ENCODE measurements at places on chromosomes 3 and 15.

- DNase-seq = no peak
These were observed 40.8 kb upstream of the FILIP1L start for GRCh38 chr3:100155128-100155527.

GRCh38 chr15:56064152-56064551 is 70.7 kb upstream of the NEDD4 start:
- DNase-seq = no peak

DNA sequence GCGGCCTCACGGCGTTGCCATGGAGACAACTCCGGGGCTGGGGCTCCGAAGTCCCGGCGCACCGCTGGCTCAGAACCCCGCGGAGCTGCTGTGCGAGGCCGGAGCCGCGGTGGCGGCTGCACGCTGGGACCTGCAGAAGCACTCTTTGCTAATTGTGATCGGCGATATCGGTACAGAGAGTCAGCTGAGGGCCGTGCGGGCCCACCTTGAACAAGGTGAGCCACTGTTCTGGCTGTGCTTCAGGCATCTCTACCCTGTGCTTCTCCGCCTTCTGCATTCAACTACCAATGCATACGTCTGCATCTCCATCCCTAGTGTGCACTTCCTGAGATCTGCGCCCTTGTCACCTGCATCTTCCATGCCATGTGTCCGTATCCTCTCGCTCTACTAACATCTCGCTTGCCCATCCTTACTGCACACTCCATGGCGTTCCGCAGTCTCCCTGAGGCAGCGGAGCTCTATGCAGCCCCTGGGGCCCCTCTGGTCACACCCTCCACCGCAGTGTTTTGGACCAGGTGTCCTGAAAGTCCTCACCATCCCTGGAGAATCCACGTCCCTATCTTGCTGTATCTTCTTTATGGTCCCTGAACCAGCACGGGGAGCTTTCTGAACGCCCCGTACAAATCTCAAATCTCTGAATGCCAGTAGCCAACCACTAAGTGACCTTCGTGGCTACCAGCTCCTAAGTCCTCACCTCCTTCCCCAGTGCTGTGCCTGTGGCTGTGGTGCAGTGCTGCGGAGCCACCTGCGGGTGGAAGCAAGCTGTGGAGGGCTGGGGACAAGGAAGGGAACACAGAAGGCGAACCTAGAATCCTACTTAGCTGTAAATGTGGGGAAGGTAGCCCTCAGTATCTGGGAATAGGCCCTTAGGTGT is 6.2 kb upstream of the MAP1A start:
- peak; percentile 67 for DNase-seq

DNA sequence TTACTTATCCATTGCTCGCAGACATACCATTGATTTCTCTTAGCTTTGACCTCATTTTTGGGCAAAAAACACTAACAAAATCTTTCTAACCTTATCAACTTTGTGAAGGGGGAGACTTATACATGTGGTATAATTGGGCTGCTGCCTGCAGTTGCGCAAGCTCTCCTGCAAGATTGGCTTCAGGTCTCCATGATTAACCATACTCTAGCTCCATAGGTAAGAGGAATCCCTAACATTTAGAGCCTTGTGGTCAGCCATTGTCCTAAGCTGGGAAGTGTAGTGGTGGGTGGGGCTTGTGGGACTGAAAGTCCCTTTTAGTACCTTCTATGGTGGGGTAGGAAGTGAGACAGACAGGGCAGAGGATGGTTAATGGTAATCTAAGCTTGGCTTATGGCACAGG is 179.6 kb upstream of the THRB start:
- DNase-seq = no peak

GRCh38 chr3:187197335-187197649 is at the start of gene RTP1:
Gene RTP1, plus strand, starts transcription at chr3:187197486. Its CDS starts 30 bp downstream, at chr3:187197516.
- peak; percentile 13 for DNase-seq

- DNase-seq = no peak
These were observed 219.9 kb downstream of the GAP43 start for GRCh38 chr3:115843206-115843605.

GRCh38 chr3:158711886-158712285 is 20.4 kb downstream of the RARRES1 start:
- no peak for DNase-seq

GRCh38 chr3:159128628-159129027 is 326.8 kb downstream of the MFSD1 start:
- DNase-seq = no peak

- DNase-seq = no peak
These were observed 39.0 kb downstream of the CCDC32 start for GRCh38 chr15:40525855-40526254.

DNA sequence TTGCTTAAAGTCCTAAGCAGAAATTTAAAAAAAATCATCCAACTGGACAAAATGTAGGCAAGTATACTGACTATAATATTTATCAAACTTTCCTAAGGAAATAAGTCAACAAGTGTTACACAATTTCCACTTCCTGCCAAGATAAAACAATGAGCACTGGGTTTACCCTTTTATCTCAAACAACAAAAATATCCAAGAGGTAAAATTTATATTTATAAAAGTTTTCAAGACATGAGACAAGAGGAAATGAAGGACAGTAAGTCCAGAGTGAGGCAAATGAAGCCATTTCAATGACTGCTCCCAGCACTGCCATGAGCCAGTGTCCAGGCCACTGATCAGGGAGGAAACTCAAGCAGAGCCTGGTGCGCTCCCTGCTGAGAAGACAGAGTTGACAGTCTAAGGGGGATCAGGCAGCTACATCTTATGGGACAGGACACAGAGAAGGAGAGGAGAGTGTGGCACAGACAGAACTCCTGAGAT is 439.4 kb downstream of the RAP2B start:
- no peak for DNase-seq

DNA sequence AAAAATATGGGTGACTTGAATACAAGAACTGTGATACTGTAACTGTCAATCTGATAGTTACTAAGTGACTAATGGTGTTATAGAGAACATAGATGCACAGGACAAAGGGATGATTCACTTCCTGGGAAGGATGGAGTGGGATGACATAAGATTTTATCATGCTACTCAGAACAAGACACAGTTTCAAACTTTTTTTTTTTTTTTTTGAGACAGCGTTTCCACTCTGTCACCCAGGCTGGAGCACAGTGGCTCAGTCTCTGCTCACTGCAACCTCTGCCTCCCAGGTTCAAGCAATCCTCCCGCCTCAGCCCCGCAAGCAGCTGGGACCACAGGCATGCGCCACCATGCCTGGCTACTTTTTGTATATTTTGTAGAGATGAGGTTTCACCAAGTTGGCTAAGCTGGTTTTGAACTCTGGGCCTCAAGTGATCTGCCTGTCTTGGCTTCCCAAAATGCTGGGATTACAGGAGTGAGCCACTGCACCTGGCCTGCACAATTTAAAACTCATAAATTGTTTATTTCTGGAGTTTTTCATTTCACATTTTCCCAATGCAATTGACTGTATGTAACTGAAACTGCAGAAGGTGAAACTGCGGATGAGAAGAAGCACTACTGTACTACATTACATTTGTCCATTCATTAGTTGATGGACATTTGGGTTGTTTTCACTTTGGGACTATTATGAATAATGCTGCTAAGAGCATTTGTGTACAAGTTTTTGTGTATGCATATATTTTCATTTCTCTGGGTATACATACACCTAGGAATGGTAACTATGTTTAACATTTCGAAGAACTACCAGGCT is 40.6 kb downstream of the ADIPOQ start:
- DNase-seq = no peak

DNA sequence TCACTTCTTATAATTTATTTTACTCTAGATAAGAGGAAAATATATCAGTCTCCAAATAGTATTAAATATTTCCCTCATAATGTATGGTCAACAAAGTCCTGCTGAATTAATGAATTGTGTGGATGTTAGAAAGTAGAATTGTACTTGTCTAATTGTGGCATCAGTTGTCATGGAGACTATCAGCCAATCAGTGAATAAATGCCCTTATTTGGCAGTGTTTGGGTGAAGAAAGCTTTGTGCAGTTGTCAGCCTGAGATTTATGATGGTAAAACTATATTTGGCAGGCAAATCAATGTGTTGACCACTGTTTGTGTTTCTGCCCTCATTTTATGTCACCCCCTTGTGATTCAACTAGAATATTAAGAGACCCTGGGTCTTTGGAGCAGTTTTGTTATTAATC is 293.6 kb upstream of the MDFIC2 start:
- DNase-seq = no peak

DNA sequence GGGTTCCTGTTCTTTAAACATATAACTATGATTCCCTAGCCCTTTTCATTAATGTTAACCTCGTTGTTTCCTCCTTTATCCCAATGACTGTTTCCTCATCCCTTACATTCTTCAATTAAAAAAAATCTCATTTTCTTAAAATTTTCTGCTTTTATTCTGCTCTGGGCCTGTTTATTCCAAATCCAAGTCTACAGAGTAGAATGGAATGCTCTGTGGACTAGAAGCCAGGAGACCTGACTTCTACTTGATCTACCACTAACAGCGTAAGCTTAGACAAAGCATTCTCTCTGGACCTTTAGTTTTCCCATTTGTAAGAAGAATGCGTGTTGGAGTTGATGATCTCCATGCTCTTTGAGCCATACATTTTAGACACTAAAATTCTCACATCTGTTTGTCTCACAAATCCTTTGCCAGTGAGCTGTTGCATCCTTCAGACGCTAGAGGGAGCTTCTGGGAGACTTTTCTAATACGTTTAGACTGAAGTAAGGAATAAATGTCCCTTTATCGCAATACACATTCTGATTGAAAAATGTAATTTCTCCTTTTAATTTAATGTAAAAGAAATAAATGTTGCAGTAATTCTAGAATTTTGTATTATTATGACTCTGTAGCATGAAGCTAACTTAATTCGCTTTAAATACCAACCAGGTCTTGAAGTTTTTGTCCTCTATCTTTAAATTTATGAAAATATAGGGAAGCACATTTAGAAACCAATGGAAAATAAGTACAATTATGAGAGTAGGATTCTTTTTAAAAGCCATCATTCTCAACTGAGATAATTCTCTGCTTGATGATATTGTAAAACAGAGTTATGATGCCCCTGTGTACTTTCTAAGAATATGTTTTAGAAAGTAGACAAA is 21.7 kb upstream of the GMNC start:
- DNase-seq = peak; percentile 91

DNA sequence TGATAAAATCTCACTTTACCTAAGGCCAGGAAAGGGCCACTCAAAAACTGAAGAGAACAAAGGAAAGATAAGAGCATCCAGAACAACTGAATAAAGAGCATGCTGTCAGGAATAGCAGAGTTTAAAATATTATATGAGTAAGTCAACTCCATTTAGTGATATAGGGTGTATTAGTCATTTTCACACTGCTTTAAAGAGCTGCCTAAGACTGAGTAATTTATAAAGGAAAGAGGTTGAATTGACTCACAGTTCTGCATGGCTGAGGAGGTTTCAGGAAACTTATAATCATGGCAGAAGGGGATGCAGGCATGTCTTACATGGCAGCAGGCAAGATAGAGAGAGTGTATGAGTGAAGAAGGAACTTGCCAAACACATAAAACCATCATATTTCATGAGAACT is 778.0 kb upstream of the NECTIN3 start:
- no peak for DNase-seq

GRCh38 chr15:67142767-67143100 is 77.3 kb downstream of the SMAD3 start:
- DNase-seq = no peak

GRCh38 chr15:65088643-65089021 is 12.1 kb downstream of the KBTBD13 start:
- DNase-seq = no peak

- no peak for DNase-seq
These were observed 19.7 kb downstream of the CORO2B start for GRCh38 chr15:68598171-68599152.

GRCh38 chr3:59882746-59883145 is 832.9 kb upstream of the CFAP20DC start:
- DNase-seq = no peak

DNA sequence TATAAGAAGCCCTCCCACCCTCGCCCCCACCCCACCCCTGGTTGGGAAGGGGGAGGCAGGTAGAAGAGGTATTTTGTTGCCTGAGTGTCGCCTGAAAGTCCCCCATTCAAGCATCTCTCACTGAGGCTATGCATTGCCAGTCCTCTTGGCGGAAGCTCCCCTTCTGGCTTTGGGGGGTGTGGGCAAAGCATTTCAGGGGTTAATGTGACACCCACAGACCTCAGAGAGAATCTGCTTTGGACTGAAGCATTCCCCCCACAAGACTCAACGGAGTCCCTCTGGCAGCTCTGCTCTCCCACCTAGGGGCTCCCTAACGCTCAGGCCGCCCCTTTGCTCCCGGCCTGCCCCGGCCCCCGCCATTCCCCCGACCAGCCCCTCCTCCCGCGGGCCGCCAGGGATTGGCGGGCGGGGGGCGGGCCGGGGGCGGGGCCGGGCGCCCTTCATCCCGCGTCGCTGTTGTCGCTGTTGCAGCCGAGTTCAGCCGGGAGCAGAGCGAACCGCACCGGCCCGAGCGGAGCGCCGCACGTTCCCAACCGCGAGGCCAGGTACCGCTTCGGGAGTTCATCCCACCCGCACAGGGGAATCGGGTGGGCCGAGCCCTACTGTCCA is at the start of gene SLC38A3:
TSS of gene SLC38A3 (plus strand) at position 468 of the 609 bp plus-strand sequence. CDS start 8,929 bp downstream, outside the sequence.
- peak; percentile 70 for DNase-seq

DNA sequence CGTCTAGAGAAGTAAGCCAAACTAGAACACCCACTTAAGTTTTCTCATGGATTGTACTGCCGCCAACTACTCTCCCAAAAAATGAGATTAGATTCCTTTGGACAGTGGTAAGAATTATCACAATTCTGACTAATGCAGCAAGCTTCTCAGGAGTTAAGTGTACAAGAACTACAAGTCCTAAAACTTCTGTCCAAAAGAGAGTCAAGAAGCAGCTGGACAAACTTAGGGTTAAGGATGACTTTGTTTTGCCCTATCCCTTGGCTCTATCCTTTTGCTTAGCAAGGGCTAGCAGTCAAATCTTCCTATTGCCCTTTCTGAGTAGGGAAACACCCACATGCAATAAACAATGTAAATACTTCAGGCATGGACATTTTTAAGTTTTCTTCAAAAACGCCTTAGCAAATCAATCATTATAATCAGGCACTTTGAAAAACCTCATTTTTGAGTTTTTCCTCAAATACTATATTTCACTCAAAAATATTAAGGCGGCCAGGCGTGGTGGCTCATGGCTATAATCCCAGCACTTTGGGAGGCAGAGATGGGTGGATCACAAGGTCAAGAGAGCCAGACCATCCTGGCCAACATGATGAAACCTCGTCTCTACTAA is 19.5 kb downstream of the RAF1 start:
- no peak for DNase-seq

- no peak for DNase-seq
These were observed 58.4 kb upstream of the ATP2C1 start for GRCh38 chr3:130835483-130835882.

GRCh38 chr3:128198313-128198712 is 45.0 kb downstream of the EEFSEC start:
- no peak for DNase-seq
